ENCODE measurements at places on chromosomes 3 and 15. TPM values are rescaled to one million over a fixed set of nuclear protein-coding genes. Genes with fewer than 3 reads are reported as not detected.

DNA sequence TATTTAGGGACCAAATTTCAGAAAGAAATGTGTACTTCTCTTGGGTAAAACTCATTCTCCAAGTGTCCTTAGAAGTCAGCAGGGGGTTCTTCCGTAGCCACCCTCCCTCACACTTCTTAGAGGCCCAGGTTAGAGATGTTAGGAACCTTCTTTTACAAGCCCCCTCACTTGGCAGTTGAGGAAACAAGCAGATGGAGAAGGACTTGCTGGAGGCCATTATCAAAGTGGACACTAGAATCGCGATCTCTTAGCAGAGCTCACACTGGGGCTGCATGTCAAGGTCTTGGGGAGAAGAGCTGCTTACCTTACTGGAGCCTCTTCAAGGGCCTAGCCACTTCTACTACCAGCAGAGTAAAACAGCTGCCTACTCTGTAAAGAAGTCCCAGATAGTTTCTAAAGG is 69.4 kb upstream of the POLG start:
- no peak for ATAC-seq

The STARD9 gene
- 11.6 TPM for total RNA-seq

The CISH gene
- 0.70 TPM for total RNA-seq

The MTMR10 gene
- total RNA-seq, result 10.8 TPM
